ENCODE measurements at places on chromosomes 13 and 19.
A peak's percentile ranks its signal among the peaks of the same experiment; 100 is the strongest.

- DNase-seq = no peak
Measured at GRCh38 chr13:50684366-50684765, 159.1 kb downstream of the DLEU7 start.

GRCh38 chr13:33169273-33169980, 116.1 kb downstream of the STARD13 start:
- no peak for DNase-seq

DNA sequence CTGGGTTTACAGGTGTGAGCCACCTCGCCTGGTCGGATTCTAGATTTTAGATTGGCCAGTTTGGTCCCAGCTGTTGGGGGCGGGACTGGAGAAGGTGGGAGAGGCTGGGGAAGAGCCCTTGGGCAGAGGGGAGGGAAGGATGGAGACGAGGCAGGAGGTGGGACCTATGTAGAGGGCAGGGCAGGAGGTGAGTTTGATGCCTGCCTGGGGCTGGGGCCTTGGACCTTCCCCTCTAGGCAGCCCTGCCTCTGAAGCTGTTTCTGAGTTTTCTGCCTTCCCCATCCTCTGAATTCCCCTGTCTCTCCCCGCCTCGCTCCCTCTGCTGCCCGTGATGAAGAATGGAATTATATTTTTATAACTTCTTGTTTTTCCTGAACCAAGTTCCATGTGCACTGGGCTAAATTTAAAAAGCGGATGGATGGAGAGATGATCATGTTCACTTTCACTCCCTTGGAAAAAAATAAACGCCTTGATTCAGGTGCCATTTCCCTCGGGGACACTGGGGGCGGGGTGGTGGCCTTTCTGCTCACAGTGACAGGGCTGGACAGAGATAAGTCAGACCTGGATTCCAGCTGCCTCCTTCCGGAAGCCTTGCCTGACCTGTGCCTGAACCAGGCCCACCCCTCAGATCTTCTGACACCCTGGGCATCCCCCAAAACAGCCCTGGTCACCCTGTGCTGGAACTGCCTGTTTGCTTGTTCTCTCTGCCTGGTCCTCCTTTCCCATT, 16.5 kb upstream of the TNFAIP8L1 start:
- DNase-seq = no peak

DNA sequence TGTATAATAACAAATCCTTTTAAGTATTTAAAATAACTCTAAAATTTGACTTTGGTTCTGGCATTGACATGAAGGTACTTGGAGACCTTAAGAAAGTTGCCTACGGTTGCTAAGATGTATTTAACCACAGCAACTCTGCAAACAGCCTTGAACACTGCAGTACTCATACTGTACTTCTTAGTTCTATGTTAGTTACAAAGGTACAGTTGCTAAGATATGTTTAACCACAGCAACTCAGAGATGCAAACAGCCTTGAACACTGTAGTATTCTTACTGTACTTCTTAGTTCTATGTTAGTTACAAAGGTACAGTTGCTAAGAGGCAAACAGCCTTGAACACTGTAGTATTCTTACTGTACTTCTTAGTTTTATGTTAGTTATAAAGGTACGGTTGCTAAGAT, 268.3 kb upstream of the MIR17HG start:
- DNase-seq = no peak

GRCh38 chr19:16584248-16585093, 12.3 kb upstream of the SLC35E1 start:
- peak; percentile 1 for DNase-seq

DNA sequence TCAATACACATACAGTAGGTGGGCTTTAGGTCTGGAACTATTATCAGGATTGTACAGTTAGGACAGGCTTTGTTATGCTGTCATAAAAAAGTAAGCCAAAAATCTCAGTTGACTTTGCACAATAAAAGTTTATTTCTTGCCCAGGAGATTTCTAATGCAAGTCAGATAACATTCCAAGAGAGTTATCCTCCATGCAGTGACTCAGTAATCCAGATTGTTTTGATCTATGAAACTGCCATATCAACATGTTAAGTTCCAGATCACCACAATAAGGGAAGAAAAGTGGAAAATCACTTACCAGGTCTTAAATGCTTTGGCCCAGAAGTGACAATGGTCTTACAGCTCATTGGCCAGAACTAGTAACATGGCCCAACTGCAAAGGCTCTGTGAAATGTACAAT, 636.2 kb upstream of the KLF12 start:
- DNase-seq = no peak

DNA sequence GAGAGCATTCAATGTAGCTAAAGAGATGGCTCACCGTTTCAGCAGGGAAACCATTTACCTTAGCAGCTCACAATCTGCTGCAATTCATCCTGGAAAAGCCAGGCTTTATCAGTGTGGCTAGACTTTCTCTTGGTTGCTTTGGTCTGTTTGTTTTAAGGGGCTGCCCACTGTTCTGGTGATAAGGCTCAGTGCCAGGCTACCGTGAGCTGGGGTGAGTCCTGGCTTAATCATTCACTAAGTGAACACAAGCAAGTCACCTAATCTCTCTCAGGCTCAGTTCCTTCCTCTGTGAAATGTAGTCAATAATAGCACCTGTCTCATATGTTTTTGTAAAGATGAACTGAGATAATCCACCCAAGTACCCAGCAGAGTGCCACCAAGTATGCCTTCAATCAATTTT, 229.0 kb downstream of the TEX29 start:
- DNase-seq = no peak

- no peak for DNase-seq
Measured at GRCh38 chr19:56106993-56107392, 14.1 kb downstream of the ZNF787 start.

GRCh38 chr13:36231236-36231635, 16.9 kb upstream of the SOHLH2 start:
- no peak for DNase-seq

DNA sequence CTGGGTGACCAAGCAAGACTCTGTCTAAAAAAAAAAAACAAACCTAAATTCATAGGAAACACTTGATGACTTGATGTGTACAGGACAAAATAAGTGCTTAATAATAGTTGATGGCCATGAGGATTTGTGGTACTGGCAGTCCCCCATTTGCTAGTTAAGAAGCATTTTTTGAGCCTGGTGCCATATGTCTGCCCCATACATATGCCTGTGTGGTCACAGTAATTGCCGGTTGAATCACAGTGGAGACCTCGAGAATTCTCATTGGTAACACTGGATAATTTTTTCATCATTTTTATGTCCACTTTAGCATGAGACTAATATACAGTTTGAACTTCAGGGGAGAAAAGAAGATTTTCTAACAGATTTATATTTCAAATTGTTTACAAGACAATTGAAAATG, 79.2 kb downstream of the LRCH1 start:
- no peak for DNase-seq

- no peak for DNase-seq
Measured at GRCh38 chr19:7391218-7391670, 42.5 kb downstream of the ARHGEF18 start.

DNA sequence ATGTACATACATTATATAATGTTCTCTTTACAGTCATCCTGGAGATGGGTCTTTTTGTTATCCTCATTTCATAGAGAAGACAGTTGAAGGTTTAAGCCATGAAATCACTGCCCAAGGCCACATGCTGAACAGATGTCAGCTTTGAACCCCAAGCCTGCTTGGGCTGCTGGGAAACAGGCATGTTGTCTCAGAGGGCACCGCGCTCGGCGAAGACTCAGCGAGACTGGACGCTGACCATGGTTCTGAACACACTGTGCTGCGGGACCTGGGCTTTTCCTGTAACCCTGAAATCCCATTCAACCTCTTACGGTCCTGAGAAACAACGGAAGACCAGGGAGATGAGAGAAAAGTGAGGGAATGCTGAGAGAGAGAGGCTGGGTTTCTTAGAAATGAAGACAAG, 27.3 kb downstream of the LRFN3 start:
- no peak for DNase-seq

GRCh38 chr13:33571618-33572017, 246.3 kb upstream of the RFC3 start:
- DNase-seq = no peak

GRCh38 chr13:19607523-19608078, 25.9 kb upstream of the MPHOSPH8 start:
- no peak for DNase-seq

DNA sequence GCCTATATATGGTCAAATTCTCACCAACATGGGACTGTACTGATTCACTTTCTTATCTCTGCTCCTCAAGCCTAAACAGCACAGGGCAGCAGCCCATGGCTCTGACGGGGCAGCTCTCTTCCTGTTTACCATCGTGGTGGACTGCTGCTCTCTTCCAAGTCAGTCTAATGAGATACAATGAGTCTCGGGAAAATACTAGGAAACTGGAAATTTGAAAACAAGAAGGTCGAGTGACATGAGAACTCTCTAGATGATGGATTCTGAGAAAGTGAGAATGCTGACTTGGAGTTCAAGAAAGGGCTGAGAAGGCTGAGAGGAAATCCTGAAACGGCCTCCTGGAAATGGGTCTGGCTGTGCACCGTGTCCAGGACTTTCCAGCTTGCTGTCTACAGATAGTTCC, 122.8 kb upstream of the ARGLU1 start:
- no peak for DNase-seq

GRCh38 chr19:15412832-15413231, 6.0 kb downstream of the AKAP8L start:
- DNase-seq = no peak

GRCh38 chr13:76522083-76522755, 364.0 kb downstream of the KCTD12 start:
- DNase-seq = no peak

DNA sequence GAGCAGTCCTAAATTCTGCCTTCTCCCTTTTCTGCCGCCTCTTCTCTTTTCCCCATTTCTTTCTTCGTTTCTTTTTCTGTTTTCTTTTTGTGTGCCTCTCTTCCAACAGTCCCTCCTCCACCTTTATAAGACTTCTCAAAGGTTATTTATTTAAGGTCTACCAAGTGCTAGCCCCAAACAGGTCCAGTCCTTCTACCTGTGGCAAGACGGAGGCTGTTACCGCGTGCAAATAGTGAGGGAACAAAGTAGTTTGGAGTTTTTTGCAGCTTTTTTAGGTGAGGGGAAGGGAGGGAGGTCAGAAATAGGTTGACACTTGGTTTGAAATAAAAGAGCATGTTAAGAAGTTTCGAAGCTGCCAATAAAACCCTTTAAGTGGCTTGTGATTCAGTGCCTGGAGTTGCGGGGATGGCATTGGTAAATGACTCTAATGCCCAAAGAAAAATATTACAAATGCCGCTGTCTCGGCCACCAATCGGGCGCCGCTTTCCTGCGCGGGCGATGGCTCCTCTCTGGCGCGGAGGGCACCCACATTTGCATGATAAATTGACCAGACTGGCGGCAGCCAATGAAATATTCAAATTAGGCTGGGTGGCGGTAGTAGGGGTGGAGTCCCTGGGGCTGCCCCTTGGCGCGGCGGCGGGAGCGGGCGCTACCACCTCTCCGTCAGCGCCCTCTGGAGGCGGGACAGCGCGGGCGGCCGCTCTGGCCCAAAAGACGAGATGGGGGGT, 7.5 kb upstream of the TSHZ3 start:
- no peak for DNase-seq

DNA sequence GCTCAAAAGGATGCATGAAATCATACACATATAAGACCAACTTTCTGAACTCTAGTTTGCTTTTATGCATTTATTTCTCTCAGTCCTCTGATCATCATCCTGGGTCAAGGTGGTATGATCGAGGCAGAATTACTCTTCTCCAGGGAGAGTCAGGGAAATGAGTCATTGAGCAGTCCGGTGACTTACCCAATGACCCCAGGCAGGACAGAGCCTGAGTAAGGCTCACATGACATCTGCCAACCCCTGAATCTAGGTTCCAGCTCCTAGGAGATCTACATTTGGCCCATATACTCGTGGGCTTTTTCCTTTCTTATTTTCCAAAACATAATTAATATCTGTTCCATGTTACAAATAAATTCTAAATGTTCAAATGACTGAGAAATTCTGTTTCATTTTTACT, 502.3 kb downstream of the FOXO1 start:
- DNase-seq = no peak

DNA sequence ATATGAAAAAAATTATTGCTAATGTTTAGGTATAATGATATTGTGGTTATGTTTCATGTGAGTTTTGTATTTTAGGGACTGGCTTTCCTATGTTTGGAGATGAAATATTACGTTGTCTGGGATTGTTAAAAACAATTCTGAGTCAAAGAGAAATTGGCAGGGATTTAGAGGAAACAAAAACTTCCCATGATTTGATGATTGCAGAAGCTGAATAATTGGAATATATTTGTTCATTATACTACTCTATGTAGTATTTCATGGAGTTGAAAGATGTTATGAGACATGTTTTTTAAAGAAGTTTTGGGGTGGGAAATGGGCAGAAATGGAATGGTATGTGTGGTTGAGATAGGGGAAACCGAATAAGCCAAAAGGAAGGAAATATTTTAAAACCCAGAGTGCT, 1392.9 kb downstream of the EFNB2 start:
- DNase-seq = no peak

DNA sequence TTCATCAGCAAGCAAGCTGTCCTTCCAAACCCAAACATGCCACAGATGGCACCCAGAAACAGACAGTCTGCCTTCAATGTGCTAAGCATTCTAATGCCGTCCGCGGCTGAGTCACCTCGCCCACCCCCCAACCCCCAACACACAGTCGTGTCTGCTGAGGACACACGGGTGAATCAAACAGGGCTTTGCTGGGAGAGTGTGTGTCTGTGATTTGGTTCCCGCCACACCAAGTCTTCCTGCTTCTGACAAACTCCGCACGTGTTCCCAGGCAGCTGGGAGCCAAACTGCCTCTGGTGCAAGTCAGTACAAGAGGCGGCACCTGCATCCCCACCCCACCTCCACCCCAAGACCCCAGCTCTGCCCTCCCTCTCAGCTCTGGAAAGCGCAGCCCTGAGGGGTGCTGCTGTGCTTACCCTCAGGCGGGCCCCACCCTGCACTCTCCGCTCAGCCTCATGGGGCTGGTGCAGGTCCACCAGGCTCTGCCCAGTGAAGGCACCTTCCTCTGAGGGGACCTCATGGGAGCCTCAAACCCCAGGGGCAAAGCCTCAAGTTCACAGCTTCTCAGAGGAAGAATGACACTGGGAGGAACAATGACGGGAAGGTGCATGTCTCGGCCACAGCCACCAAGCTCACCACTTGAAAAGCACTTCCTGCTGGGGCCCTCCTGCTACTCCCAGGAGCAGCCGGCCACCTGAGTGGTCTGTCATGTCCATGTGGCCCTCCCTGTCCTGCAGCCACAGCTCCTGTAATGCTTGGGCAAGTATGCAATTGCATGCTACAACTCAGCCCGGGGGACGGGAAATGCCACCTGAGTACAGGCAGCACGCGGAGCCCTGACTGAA, 15.0 kb upstream of the SLC35E1 start:
- DNase-seq = no peak

DNA sequence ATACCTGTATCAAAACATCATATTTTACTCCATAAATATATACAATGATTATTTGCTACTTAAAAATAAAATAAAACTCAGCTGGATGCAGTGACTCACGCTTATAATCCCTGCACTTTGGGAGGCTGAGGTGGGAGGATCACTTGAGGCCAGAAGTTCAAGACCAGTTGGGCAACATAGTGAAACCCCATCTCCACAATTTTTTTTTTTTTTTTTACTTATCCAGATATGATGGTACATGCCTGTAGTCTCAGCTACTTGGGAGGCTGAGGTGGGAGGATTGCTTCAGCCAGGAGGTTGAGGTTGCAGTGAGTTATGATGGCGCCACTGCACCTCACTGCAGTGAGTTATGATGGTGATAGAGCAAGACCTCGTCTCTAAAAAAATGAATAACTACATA, 22.4 kb downstream of the POU2F2 start:
- no peak for DNase-seq

GRCh38 chr19:15820646-15821045, 5.2 kb upstream of the OR10H1 start:
- DNase-seq = no peak

- no peak for DNase-seq
Measured at GRCh38 chr13:80450386-80450785, 109.5 kb upstream of the SPRY2 start.

GRCh38 chr13:41408121-41408520, 49.2 kb upstream of the RGCC start:
- no peak for DNase-seq
